Naive thymus-derived CD4-positive, alpha-beta T cell (primary cell): ENCODE measurements at places on chromosomes 11 and 22. TPM values are rescaled to one million over a fixed set of nuclear protein-coding genes. Genes with fewer than 3 reads are reported as not detected.

Gene P2RX6
- polyA plus RNA-seq: not detected

- peak; percentile 71 for DNase-seq
- no peak overlapping the region for H3K4me3 ChIP-seq
- peaks cover 40% of the 10 kb centered on the region for H3K4me1 ChIP-seq
- H3K27me3 ChIP-seq: no peaks in the 10 kb centered on the region
Measured at GRCh38 chr22:40247976-40248375, 70.3 kb downstream of the TNRC6B start.

Gene MS4A8
- not detected for polyA plus RNA-seq

DNA sequence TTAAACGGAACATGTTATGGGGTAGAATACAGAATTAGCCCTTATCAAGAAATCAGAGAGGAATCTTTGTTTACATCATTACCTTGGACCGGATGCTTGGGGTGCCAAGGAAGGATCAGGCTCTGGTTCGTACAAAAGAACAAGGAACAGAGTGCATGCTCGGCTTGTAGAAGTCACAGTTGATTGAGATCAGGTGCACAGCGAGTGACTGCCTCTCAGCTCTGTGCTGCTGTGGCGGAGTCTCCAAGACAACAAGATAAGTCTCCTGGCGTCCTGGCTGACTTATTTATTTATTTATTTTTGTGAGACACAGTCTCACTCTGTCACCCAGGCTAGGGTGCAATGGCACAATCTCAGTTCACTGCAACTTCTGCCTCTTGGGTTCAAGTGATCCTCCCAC is 31.8 kb downstream of the GLB1L2 start:
- H3K27ac ChIP-seq: no peak overlapping the region
- no peaks in the 10 kb centered on the region for H3K4me1 ChIP-seq
- H3K36me3 ChIP-seq: no peaks in the 10 kb centered on the region
- no peaks in the 10 kb centered on the region for H3K27me3 ChIP-seq

- H3K27me3 ChIP-seq: peaks cover 9% of the 10 kb centered on the region
- H3K27ac ChIP-seq: no peak overlapping the region
Measured at GRCh38 chr11:64290352-64291261, 495 bp upstream of the KCNK4 start.

Gene MIAT
- 0.13 TPM for polyA plus RNA-seq

Gene PLAAT4
- 430 TPM for polyA plus RNA-seq

DNA sequence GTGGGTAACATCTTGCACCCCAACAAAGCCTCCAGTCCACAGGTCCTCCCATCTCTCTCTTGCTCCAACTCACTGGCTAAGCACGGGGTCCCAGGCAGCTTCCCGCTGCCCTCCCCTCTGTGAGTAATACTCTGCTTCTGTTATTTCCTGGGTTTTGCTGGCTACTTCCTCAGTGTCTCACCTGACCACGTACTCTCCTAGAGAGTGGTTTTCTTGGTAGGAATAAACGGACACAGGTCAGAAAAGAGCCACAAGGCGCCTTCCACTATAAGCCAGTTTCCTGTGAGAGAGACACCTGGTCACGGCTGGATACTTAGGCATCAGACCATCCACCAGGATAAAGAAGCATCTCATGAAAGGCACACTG is 36.0 kb downstream of the ARRB1 start:
- no peak for DNase-seq
- no peak overlapping the region for H3K4me3 ChIP-seq
- peaks cover 7% of the 10 kb centered on the region for H3K36me3 ChIP-seq
- no peaks in the 10 kb centered on the region for H3K27me3 ChIP-seq
- H3K27ac ChIP-seq: no peak overlapping the region

Gene WBP2NL
- polyA plus RNA-seq: 0.43 TPM

- H3K4me1 ChIP-seq: no peaks in the 10 kb centered on the region
- no peak overlapping the region for H3K4me3 ChIP-seq
- no peaks in the 10 kb centered on the region for H3K27me3 ChIP-seq
- no peak for DNase-seq
Measured at GRCh38 chr22:25484521-25485315, 79.8 kb upstream of the GRK3 start.

DNA sequence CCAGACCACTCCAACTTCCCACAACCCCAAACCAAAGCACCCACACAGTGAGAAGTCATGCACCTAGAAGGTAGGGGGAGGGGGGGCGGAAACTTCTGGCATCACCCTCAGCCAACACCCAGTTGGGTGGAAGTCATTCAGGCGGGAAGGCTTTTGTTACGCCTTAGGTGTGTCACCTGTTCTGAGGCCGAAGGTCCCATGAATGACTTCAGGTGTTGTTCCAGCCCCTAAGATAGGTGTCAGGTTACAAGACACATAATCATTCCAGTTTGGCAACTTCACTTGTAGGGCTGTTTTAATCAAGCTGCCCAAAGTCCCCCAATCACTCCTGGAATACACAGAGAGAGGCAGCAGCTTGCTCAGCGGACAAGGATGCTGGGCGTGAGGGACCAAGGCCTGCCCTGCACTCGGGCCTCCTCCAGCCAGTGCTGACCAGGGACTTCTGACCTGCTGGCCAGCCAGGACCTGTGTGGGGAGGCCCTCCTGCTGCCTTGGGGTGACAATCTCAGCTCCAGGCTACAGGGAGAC is at the start of gene TMPRSS4:
Gene TMPRSS4 (plus strand): TSS at position 325 of the 528 bp plus-strand sequence. CDS start 225 bp downstream, outside the sequence.
- no peaks in the 10 kb centered on the region for H3K27me3 ChIP-seq
- no peaks in the 10 kb centered on the region for H3K36me3 ChIP-seq
- DNase-seq: no peak

Gene RTN4RL2
- 0.08 TPM for polyA plus RNA-seq

GRCh38 chr11:129435499-129436245 is 60.0 kb downstream of the BARX2 start:
- no peaks in the 10 kb centered on the region for H3K4me1 ChIP-seq
- H3K4me3 ChIP-seq: no peak overlapping the region
- H3K27me3 ChIP-seq: no peaks in the 10 kb centered on the region
- DNase-seq: no peak
- H3K27ac ChIP-seq: no peak overlapping the region

DNA sequence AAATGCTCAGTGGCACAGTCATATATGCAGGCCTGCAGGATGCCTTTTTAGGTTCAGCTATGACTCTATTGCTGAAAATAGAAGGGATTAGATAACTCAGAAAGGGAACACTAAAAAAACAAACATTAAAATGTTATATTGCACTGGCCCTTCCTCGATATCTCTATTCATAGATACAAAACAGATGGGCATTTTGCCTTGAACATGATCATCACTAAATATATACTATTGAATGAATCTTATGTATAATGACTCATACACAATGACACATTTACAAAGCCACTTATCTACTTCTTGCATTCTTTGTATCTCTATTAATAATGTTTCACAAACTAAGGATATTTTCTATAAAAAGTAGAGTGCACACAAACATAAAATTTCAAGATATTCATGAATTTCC is 2352.8 kb upstream of the RAG2 start:
- H3K4me1 ChIP-seq: no peaks in the 10 kb centered on the region
- H3K27ac ChIP-seq: no peak overlapping the region
- DNase-seq: no peak
- H3K4me3 ChIP-seq: no peak overlapping the region
- H3K27me3 ChIP-seq: no peaks in the 10 kb centered on the region
- H3K36me3 ChIP-seq: no peaks in the 10 kb centered on the region

DNA sequence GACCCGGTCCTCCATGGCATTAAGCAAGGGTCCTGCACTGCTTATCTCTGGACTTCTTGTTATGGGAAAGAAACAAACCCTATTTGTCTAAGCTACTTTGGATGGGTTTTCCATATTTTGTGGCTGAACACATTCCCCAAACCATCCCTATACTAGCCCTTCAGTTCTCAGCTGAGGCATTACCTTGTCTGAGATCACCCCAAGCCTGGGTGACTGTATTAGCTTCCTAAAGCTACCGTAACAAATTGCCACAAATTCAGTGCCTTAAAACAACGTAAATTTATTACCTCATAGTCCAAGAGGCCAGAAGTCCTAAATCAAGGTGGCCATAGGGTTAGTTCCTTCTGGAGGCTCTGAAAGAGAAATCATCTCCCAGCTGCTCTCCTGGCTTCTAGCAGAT is 43.1 kb upstream of the CEP295 start:
- no peaks in the 10 kb centered on the region for H3K4me1 ChIP-seq
- H3K4me3 ChIP-seq: no peak overlapping the region
- no peaks in the 10 kb centered on the region for H3K27me3 ChIP-seq
- H3K27ac ChIP-seq: no peak overlapping the region
- no peak for DNase-seq

Gene ARHGEF17
- polyA plus RNA-seq: not detected

GRCh38 chr11:6497069-6497839 is at the start of gene DNHD1:
TSS of gene DNHD1 (plus strand) at chr11:6497280. CDS start at chr11:6498216, 936 bp downstream.
- no peaks in the 10 kb centered on the region for H3K27me3 ChIP-seq
- peaks cover 5% of the 10 kb centered on the region for H3K36me3 ChIP-seq
- H3K27ac ChIP-seq: no peak within 1 kb of the TSS
- DNase-seq: no peak

DNA sequence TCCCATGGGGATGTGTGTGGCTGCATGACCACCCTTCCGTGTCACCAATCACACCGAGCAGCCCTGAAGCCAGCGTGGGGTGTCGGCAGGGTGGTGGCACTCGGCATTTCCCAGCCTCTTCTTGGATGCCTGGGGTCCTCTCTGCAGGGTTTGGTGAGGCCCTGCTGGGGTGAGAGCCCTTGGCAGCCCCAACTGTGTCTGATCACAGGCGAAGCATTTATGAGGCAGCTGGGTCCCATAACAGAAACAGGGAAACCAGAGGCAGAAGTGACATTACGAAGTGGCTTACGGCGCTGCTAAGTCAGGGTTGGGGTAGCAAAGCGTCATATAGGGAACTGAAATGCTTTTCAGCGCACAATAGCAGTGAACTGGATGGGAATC is 92.3 kb upstream of the SEPTIN5 start:
- no peak for DNase-seq
- H3K27me3 ChIP-seq: no peaks in the 10 kb centered on the region

Gene A4GALT
- not detected for polyA plus RNA-seq

DNA sequence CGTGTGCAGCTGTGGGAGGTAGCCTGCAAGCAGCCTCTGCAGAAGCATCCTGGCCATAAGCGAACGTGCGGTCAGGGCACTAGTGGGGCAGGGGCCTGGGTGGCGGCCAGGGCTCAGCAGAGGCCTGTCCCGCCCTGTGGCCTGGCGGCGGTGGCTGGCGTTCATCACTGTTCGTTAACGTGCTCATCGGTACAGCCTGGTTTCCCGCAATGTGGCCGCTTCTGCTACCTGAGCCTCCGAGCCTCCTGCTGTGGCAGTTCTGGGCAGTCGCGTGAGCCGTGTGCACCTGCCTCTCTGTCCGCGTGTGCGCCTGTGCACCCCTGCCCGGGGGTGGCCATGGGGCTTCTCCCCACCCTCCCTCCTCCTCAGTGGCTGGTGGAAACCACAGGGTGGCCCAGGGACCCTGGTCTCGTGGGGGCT is 117.9 kb downstream of the KCNQ1OT1 start:
- no peaks in the 10 kb centered on the region for H3K36me3 ChIP-seq
- DNase-seq: no peak
- H3K4me1 ChIP-seq: no peaks in the 10 kb centered on the region
- no peak overlapping the region for H3K4me3 ChIP-seq
- H3K27me3 ChIP-seq: no peaks in the 10 kb centered on the region
- H3K27ac ChIP-seq: no peak overlapping the region

Gene DRD2
- not detected for polyA plus RNA-seq

DNA sequence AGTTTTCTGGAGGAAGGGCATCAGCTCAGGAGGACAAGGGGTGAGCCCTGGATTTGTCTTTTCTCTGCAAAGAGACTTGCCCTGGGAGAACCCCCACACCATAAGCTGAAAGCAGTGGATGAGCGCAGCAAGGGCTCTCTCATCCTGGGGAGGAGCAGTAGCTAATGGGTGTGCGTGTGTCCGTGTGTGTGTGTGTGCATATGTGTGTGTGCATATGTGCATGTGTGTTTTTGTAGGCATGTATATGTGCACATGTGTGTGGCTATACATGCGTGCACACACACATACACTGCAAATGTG is 45.3 kb downstream of the SMIM38 start:
- no peak overlapping the region for H3K27ac ChIP-seq
- no peaks in the 10 kb centered on the region for H3K4me1 ChIP-seq
- DNase-seq: no peak
- H3K36me3 ChIP-seq: no peaks in the 10 kb centered on the region

Gene INCENP
- polyA plus RNA-seq: 2.8 TPM

DNA sequence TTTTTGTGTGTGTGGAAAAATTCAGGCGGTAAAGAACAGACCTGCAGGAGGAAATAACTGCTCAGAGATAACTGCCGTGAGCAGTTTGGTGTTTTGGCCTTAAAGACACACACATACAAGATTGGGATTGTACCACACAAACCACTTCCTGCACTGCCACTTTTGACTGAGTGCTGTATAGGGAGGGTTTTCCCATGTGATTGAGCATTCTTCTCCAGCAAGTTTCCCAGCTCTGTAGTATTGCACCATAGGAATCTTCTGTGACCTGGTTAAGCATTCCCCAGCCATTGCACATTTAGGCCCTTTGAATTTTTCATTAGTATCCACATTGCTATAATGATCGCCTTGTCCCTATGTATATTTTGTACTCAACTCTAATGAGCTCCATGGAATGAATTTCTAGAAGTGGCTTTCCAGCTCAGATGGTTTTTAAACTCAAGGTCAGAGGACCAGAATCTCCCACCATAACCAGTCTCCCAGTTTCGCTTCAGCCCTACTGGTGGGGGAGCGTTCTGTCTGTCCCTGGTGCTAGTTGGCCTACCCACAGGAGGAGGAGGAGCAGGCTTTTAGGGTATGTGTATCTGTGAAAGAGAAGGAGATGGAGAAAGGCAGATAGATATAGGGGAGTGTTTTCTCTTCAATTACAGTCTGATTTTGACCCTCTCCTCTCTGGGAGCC is 9.3 kb downstream of the CD82 start:
- DNase-seq: peak; percentile 48
- no peaks in the 10 kb centered on the region for H3K36me3 ChIP-seq
- no peak overlapping the region for H3K4me3 ChIP-seq
- H3K27ac ChIP-seq: peak overlapping the region; percentile 58
- H3K4me1 ChIP-seq: peaks cover 84% of the 10 kb centered on the region

Gene ZC3H7B
- polyA plus RNA-seq: 2.7 TPM

DNA sequence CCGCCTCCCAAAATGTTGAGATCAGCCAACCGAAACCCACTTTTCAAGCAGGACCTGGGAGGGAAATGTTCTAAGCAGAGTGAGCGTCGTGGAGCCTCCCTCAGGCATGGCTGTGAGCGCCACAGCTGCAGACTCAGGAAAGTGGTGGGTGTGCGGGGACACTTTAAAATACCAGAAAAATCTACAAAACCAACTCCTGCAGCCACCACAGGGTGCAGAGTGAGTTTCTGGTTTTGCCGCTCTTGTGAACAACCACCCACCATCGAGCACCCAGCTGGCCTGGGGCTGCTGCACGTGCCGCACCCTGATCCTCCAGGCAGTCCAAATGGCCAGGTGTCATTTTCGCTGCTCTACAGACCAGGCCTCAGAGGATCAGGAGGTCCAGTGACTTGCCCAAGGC is 46.9 kb downstream of the CELSR1 start:
- no peak overlapping the region for H3K27ac ChIP-seq
- no peaks in the 10 kb centered on the region for H3K4me1 ChIP-seq
- H3K4me3 ChIP-seq: no peak overlapping the region
- H3K27me3 ChIP-seq: no peaks in the 10 kb centered on the region
- no peaks in the 10 kb centered on the region for H3K36me3 ChIP-seq
- no peak for DNase-seq

Gene REXO2
- polyA plus RNA-seq: 64.0 TPM
